Left ventricle myocardium inferior (tissue), 1 donor: ENCODE measurements at places on chromosomes 3 and 15.

- no peak for DNase-seq
Observed at GRCh38 chr15:38285456-38285855, 32.8 kb downstream of the SPRED1 start.

- DNase-seq: no peak
Observed at GRCh38 chr3:184240384-184241140, 8.2 kb downstream of the ALG3 start.

DNA sequence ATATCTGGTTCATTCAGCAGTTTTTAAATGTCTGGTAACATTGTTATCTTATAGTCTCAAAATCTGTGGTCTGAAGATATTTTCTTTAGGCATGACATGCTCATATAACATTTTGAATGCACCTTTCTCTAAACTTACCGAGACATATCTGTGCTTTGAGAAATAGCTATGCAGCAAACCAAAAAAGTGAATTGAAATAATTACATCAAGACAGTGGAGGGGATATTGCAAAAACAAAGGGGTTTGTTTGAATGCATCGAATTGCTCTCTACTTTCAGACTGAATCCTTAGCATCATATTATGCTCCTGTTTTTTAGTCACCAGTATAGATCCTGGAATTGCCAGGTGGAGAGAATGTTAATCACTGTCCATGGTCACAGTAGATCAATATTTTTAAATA, 5.1 kb downstream of the ARPP21 start:
- no peak for DNase-seq

- no peak for DNase-seq
Observed at GRCh38 chr3:147773116-147773630, 364.0 kb downstream of the ZIC1 start.

DNA sequence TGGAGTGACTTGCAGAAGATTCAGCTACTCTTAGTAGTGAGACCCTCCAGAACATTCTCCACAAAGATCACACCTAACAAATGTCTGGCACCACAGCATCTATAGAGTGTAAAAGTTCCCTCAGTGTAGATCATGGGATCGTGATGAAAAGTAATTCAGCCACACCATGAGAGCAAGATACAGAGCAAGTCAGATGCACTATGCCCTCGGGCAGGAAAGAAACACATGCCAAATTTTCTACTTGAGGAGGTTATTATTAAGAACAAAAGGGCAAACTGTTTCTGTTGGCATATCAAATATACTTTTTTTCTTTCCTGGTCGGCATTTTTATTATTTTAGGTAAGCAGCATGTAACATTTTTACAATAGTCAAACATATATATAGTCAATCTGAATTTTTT, 44.8 kb upstream of the SNTN start:
- DNase-seq: no peak

- no peak for DNase-seq
Observed at GRCh38 chr3:111872979-111873378, 13.9 kb downstream of the PHLDB2 start.

DNA sequence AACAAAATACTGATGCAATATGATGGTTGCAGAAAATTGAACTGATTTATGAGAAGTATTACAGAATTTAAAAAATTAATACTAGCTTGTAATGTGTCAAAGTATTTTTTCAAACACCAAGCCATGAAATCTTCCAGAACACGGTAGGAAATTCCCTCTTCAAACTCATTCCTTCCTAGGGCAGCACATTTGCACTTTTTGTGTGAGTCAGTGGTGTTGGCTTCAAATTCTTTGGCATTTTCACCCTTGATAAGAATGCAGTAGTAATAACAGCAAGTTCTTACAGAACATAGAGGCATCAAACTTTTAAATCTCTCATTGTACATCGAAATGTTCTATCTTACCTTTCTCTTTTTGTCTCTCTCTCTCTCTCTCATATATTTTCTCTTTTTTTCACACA, 191.8 kb downstream of the CGGBP1 start:
- DNase-seq: no peak
